ENCODE measurements at places on chromosomes 6 and 20. TPM values are rescaled to one million over a fixed set of nuclear protein-coding genes. Genes with fewer than 3 reads are reported as not detected.

The SRMS gene
- total RNA-seq = not detected

The KIF3B gene
- total RNA-seq = 23.4 TPM

The NNAT gene
- not detected for total RNA-seq

The APMAP gene
- total RNA-seq = 46.5 TPM

DNA sequence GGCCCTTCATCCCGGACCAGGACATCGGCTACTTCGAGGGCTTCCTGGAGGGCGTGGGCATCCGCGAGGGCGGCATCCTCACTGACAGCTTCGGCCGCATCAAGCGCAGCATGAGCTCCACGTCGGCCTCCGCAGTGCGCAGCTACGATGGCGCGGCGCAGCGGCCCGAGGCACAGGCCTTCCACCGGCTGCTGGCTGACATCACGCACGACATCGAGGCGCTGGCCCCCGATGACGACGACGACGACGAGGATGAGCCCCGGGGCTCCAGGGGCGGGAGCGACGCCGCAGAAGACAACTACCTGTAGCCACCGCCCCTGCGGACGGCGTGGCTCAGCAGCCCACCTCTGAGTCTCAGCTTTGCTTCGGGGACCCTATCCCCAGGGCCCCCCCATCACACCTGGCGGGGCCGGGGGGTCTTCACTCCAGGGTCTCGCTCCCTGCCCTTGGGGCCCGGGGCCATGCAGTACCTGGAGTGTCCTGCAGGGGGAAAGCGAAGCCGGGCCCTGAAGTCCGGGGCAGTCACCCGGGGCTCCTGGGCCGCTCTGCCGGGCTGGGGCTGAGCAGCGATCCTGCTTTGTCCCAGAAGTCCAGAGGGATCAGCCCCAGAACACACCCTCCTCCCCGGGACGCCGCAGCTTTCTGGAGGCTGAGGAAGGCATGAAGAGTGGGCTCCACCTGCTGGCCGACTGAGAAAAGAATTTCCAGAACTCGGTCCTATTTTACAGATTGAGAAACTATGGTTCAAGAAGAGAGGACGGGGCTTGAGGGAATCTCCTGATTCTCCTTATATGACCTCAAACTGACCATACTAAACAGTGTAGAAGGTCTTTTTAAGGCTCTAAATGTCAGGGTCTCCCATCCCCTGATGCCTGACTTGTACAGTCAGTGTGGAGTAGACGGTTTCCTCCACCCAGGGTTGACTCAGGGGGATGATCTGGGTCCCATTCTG is 20.8 kb upstream of the HCK start:
- no peaks in the 10 kb centered on the region for H3K4me1 ChIP-seq
- H3K27me3 ChIP-seq = peaks cover 40% of the 10 kb centered on the region
- H3K27ac ChIP-seq = no peak overlapping the region
- no peak overlapping the region for H3K4me3 ChIP-seq
- DNase-seq = peak; percentile 58
- no peaks in the 10 kb centered on the region for H3K36me3 ChIP-seq

DNA sequence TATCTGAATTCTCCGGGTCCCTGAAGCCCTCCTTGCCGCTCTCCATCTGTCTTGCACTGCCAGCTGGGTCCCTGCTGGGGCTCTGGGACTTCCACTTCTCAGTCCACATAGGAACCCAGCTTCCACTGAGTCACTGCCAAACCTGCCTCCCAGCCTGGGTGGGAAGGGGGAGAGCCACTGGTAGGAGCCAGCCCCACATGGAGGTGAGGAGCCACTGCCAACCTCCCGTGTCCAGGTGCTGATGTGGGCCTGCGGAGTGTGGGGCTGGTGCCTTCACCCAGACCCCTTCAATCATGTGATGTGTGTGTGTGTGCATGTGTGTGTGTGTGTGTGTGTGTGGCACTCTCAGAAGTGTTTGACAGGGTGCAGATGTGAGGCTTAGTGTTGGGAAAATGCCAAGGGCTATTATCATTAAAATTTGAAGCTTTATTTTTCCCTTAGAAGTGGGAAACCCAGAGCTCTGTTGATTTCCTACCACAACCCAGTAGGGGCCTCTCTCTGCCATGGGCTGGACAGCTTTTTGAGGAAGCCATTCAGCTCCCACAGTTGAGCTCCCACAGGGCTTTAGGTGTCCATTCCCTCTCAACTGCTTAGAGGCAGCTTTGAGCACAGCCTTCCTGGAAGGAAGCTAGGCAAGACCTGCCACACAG is 9.3 kb upstream of the SGK2 start:
- no peak overlapping the region for H3K4me3 ChIP-seq
- DNase-seq = no peak
- H3K27me3 ChIP-seq = peaks cover 2% of the 10 kb centered on the region
- no peak overlapping the region for H3K27ac ChIP-seq
- no peaks in the 10 kb centered on the region for H3K4me1 ChIP-seq
- peaks cover 3% of the 10 kb centered on the region for H3K36me3 ChIP-seq

- DNase-seq = no peak
- H3K4me3 ChIP-seq = no peak overlapping the region
- no peaks in the 10 kb centered on the region for H3K27me3 ChIP-seq
- H3K4me1 ChIP-seq = peaks cover 98% of the 10 kb centered on the region
Measured at GRCh38 chr6:6657820-6658217, 69.3 kb downstream of the LY86 start.

- no peaks in the 10 kb centered on the region for H3K27me3 ChIP-seq
- no peak overlapping the region for H3K27ac ChIP-seq
- DNase-seq = no peak
- H3K4me3 ChIP-seq = no peak overlapping the region
- H3K4me1 ChIP-seq = no peaks in the 10 kb centered on the region
- H3K36me3 ChIP-seq = no peaks in the 10 kb centered on the region
Measured at GRCh38 chr6:130666786-130667185, 160.4 kb upstream of the SMLR1 start.

GRCh38 chr20:16575390-16576140 is 2.3 kb upstream of the KIF16B start:
- H3K27ac ChIP-seq = peak overlapping the region; percentile 71
- H3K36me3 ChIP-seq = no peaks in the 10 kb centered on the region
- H3K4me3 ChIP-seq = peak overlapping the region; percentile 83
- DNase-seq = no peak
- H3K4me1 ChIP-seq = peaks cover 43% of the 10 kb centered on the region

- H3K27me3 ChIP-seq = no peaks in the 10 kb centered on the region
- H3K27ac ChIP-seq = peak overlapping the region; percentile 37
- no peak overlapping the region for H3K4me3 ChIP-seq
- no peak for DNase-seq
- peaks cover 79% of the 10 kb centered on the region for H3K4me1 ChIP-seq
Measured at GRCh38 chr20:32365564-32365963, 7.4 kb downstream of the ASXL1 start.

DNA sequence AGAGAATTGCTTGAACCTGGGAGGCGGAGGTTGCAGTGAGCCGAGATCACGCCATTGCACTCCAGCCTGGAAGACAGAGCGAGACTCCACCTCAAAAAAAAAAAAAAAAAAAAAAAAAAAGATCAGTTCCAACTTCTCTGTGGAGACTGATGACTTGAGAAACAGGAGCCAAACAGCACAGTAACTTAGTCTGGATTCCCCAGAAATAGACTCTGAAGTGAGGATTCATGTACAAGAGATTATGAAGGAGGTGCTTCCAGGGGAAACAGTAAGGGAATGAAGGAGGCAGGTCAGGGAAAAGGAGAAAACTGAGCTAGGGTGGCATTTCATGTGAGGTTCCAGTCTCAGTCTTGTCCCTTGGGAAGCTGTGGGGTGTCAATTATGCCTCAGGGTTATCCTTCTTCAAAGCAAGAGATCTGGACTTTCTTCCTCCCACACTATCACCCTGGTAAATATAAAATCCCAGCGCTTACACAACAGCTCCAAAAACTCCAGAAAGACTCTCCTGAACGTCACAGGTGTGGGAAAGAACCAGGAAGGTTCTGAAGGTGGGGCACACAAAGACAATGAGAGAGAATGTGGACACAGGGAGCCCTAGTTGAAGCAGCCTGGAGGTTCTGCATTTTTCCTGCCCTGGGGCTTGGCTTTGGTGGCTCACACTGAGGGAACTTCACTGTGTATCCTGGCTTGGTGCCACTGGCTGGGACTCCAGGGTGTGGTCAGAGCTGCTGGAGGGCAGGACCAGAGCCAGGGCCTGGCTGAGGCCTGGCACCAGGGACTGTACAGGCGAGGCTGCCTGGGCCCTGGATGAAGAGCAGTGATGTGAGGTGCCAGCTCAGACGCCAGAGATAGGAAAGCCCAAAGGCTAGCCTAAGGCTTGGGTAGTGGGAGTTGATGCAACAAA is 46.8 kb downstream of the PCNA start:
- no peak overlapping the region for H3K4me3 ChIP-seq
- no peak for DNase-seq
- no peak overlapping the region for H3K27ac ChIP-seq
- peaks cover 2% of the 10 kb centered on the region for H3K36me3 ChIP-seq
- H3K27me3 ChIP-seq = no peaks in the 10 kb centered on the region

DNA sequence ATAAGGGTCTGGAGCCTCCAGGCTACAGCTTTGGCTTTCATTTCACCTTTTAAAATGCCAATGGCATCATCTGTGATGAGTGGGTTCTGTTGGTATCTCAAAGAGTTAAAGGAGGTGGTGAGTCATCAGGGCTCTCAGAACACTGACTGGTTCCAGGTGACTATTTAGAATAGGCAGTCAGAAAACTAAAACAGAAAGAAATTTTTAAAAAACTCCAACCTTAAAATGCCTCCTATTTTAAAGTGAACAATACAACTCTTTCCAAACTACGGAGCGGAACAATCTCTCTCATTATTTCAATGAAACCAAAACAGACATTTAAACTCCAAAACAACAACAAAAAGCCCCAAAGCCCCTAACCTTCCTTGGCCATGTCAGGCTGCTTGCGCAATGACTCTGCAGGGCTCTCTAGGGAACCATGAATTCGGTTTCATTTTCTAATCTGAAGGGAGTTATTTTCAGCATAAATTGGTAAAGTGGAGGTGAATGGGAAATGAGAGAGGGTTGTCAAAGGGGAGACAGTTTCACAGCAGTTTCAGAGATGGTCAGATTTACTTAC is 194.9 kb downstream of the KIF6 start:
- H3K4me3 ChIP-seq = no peak overlapping the region
- H3K4me1 ChIP-seq = peaks cover 3% of the 10 kb centered on the region
- no peak for DNase-seq

DNA sequence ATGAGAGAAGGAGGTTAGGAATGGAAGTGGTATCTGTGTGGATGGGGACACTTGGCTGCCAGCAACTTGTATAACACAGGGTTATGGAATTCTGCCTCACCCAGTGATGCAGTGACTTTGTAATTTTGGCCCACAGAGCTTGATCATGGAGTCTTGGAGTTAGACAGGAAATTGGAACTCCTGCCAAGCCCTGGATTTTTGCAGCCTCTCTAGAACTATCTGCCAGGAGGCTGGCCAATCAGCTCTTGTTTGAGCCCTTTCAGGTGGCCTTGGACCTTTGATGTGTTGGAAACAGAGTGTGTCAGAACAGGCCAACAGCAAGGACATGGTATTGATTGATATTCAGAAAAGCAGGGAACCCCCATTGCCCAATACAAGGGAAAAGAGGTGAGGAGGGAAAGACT is 157.7 kb upstream of the GGTLC1 start:
- peaks cover 13% of the 10 kb centered on the region for H3K4me1 ChIP-seq
- no peak for DNase-seq
- no peak overlapping the region for H3K27ac ChIP-seq
- peaks cover 11% of the 10 kb centered on the region for H3K27me3 ChIP-seq
- H3K36me3 ChIP-seq = no peaks in the 10 kb centered on the region
- H3K4me3 ChIP-seq = no peak overlapping the region
